ENCODE measurements at places on chromosomes 5 and 9.

DNA sequence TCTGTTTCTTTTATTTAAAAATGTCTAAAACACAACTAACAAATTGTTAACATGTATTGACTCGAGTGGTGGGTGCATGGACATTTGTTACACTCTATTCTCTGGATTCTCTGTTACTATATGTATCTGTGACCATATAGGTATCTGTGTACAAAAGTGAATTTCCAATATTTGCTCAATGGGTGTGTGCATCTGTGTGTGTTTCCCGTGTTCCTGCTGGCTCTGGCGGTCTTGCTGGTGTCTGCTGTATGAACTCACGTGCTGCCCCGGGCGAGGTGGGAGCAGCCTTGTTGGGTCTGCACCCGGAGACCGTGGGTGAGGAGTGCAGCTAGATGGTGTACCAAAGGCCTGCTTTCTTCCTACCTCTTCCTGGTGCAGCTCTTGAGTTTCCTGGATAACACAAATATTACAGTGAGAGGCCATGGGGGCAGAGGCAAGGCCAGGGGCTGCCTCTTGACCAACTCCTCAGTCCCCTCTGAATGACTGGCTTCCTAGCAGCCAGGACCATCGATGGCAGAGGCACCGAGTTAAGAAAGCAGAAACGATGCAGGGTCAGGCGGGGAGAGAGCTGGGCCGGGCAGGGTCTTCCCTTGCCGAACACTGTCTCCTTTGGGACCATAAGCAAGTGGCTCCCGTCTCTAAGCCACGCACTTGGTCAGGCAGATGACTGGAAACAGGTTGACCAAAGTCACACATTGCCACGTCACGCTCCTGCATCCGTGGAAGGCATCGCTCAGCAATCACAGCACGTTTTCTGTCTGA, 49.5 kb downstream of the LHX2 start:
- DNase-seq, result no peak

- DNase-seq, result no peak
Measured at GRCh38 chr5:125452991-125453390, 706.6 kb upstream of the ZNF608 start.

- DNase-seq, result no peak
Measured at GRCh38 chr9:79735023-79735779, 163.4 kb downstream of the TLE4 start.

DNA sequence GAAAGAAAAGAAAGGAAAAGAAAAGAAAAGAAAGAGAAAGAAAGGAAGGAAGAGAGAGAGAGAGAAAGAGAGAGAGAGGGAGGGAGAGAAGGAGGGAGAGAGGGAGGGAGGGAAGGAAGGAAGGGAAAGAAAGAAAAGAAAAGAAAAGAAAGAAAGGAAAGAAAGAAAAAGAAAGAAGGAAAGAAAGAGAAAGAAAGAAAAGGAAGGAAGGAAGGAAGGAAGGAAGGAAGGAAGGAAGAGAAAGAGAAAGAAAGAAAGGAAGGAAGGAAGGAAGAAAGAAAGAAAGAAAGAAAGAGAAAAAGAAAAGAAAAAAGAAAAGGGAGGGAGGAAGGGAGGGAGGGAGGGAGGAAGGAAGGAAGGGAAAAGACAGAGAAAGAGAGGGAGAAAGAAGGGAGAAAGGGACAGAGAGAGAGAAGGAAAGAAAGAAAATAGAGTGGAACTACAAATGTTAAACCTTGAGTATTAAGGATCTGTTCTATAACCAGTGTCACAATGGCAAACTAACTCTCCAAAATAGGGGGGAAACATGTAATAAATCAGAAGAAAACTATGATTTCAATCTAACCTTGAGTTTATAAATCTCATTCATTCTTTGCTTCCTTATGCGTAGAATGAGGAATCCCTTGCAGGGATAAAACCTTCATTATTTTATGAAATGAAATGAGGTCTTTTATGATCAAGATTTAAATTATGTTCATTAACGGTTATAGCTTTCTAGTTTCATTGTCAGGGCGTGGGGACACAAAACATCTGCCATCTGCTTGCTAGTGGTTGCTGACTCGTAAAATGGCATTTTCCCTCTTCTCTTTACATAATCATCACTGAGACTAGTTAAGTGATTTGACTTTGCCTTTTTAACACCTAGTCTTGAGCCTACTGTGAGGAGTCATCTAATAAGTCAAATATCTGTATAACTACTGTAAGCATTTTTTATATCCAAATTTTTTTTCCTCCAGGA, 40.7 kb upstream of the RAD23B start:
- peak; percentile 36 for DNase-seq

DNA sequence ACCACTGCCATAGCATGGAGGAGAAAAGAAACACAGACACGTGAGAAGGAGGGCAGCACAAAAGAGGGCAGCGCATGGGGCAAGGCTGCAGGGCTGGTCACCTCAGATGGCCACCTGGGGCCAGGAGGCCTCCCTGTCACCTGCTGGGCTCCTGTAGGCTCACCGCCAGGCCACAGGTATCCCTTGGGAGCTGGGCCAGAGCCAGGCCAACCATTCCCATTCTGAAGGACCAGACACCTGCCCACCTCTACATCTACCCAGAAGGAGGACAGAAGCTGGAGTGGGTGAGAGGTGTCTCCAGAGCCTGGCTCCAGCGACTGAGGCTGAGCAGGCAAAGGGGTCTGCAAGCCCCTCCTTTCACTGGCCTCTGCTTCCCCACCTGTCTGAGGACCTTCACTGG, 103.1 kb downstream of the PAX5 start:
- DNase-seq, result no peak

GRCh38 chr9:28653216-28653615, 1079.9 kb upstream of the C9orf72 start:
- DNase-seq, result no peak

GRCh38 chr9:111866976-111867375, 29.6 kb upstream of the UGCG start:
- peak; percentile 38 for DNase-seq

GRCh38 chr5:69217548-69218526, 16.8 kb upstream of the CDK7 start:
- peak; percentile 94 for DNase-seq

DNA sequence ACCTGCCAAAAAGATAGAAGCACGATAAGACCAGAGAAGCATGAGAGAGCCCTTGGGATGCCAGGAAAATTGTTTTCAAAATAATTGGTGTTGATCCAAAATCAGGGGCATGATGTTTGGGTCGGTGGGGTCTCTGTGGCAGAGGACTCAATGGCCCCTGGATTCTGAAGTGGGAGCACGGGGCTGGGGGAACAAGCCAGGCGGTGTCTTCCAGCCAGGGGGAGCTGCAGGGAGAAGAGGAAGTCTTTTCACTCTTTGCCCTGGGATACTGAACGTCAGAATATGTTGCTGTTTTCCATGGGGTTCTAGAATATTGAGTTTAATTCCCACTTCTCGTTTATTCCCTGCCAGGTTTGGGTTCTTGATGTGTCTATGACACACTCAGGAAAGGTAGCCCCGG, 20.4 kb downstream of the TSPAN17 start:
- no peak for DNase-seq

- DNase-seq, result no peak
Measured at GRCh38 chr9:3842839-3843238, 317.0 kb upstream of the RFX3 start.

DNA sequence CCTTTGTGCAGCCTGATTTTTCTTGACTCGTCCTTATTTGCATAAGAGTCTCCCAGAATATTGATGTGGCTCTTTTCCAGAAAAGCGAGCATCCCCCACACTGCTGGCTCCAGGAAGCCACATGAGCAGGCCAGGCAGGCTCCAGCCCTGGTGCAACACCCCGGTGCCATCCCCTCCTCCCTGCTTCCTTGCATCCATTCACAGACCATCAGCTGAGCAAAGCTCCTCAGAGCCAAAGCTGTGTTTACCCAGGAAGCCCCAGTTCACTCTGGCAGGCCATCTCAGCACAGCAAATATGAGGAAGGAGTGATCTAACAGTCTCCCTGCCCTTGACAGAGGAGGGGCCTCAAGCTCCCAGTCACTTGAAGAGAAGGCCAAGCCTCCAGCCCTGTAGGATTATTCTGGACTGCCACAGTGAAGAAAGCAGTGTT, 34.4 kb downstream of the INSYN2B start:
- no peak for DNase-seq

GRCh38 chr5:135566422-135567400, 12.1 kb downstream of the CXCL14 start:
- DNase-seq, result no peak

- DNase-seq, result no peak
Measured at GRCh38 chr5:118522626-118523025, 465.7 kb downstream of the DTWD2 start.

- no peak for DNase-seq
Measured at GRCh38 chr9:108823829-108824228, 32.0 kb downstream of the ACTL7B start.

DNA sequence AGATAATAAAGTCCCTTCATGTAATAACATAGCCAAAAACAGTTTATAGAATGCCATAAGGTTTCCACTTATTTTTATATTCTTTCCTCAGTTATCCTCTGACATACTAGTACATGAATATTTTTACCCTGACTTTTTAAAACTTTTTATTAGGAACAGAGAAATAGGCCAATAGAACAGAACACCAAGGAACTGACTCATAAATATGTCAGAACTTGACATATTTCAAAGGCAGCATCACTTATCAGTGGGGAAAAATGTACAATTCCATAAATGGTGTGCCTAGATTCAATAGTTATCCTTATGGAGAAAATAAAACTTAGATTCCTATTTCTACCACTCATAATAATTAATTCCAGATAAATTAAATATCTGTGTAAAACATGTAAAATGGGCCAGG, 9.4 kb downstream of the STARD4 start:
- no peak for DNase-seq

- no peak for DNase-seq
Measured at GRCh38 chr9:86246752-86247161, 12.7 kb downstream of the C9orf153 start.

DNA sequence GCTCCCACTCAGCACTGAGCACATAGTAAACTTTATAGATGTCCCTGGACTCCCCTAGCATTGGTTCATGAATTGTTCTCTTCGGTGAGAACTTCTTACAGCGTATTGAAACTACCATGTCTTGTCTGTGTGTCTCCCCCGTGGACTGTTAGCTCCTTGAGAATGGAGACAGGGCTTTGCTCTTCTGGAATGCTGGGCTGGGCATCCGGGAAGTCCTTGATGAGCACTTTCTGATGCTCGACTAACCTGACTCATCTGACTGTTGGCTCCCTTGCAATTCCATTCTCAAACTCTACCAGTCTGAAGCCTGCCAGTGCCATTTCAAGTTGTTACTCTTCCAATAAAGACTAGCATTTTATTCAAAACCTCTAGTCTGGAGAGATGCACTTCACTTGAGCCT, 15.0 kb upstream of the PFDN1 start:
- no peak for DNase-seq

GRCh38 chr9:114154600-114155102, 686 bp upstream of the COL27A1 start:
- no peak for DNase-seq

- DNase-seq, result peak; percentile 10
Measured at GRCh38 chr9:127444283-127444920, 6.8 kb downstream of the RPL12 start.

- DNase-seq, result no peak
Measured at GRCh38 chr9:109121232-109121796, 1.6 kb upstream of the TMEM245 start.

- DNase-seq, result no peak
Measured at GRCh38 chr5:174559141-174559540, 165.2 kb upstream of the MSX2 start.

- DNase-seq, result no peak
Measured at GRCh38 chr9:93479726-93480125, 26.3 kb upstream of the FAM120AOS start.

DNA sequence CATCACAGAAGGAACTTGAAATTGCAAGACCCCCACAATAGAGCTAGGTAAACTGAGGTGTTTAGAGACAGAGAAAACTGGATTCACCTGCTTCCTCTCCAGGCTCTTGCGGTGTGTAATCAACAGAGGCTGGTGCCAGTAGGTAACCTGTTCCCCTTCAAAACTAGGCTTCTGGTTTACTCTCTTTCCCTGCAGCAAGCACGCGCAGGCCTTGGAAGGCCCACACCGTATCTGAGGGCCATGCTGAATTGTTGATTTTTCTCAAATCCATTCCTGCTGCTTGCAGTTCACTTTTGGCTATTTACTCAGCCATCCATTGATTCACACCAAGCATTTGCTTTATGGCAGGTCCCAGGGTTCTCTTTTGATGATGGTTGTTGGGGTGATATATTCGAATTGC, 667 bp upstream of the FRRS1L start:
- no peak for DNase-seq

GRCh38 chr5:73319036-73319435, 129.5 kb downstream of the FOXD1 start:
- no peak for DNase-seq

GRCh38 chr5:6788956-6789649, 75.9 kb downstream of the TENT4A start:
- DNase-seq, result no peak

DNA sequence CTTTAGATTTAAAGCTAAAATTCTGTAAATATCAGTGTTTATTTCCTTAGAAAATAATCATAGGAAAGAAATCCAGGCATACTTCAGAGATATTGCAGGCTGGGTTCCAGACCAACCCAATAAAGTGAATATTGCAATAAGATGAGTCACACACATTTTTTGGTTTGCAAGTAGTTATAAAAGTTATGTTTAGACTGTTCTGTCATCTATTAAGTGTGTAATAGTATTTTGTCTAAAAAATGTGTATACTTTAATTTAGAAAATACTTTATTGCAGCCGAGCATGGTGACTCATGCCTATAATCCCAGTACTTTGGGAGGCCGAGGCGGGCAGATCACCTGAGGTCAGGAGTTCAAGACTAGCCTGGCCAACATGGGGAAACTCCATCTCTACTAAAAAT, 6.9 kb upstream of the RIC1 start:
- DNase-seq, result no peak

DNA sequence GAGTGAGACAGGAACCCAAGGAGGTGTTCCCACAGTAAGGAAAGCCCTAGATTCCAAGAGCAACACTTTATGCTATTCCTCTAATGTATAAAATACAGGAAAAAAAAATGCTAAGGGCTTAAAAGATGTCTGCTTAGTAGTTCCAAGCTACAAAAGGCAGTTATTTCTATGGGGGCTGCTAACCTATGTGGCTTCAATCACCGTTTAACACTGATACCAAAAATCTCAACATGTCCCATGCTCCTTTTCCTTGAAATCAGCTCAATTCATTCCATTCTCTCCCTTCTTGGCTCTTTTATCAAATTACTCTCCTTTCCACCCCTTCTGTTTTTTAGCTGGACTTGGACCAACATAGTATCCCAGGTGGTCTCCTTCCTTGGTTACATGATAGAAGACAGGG, 20.6 kb downstream of the CCNH start:
- DNase-seq, result no peak

DNA sequence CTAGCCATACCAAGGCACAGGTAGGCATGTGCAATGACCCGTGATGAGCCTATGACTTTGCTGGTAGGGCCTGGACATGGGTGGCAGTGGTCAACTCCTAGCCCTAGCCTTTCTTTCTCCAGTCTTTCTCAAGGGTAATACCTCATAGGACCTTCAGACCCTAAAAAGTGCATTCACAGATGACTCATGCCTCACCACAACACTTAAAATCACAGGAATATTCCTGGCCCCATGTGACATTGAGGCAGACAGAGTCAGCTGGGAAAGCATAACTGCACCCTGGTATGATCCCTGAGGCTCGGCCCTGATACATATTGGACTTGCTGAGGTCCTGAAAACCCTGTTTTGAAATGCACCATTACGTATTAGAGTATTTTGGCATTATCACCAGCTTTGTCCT, 449.5 kb downstream of the HINT1 start:
- DNase-seq, result no peak

- DNase-seq, result peak; percentile 31
Measured at GRCh38 chr9:109206670-109207069, 39.6 kb upstream of the FRRS1L start.

- no peak for DNase-seq
Measured at GRCh38 chr9:6633378-6633777, 12.2 kb downstream of the GLDC start.

Measured in HT-29 (cell line).